ENCODE measurements at places on chromosomes 7 and 10.

- DNase-seq, result no peak
Observed at GRCh38 chr10:75117995-75118394, 6.5 kb downstream of the SAMD8 start.

DNA sequence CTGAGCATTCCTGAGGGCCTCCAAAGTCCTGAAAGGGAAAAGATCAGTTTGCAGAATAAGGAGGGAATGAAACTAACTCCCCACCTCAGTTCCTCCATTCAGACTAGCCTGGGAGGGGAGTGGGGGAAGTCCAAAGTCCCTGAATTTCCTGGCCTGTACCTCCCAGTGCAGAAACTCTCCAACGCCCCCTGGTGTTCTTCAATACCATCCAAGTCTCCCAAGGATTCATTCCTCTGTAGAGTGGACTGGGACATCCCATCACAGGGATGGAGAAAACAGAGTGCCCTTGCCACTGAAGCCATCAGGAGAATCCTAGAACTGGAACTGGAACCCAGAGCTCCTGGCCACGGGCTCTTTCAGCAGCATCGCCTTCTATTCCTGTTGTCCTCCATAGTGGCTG, 1.6 kb upstream of the COL13A1 start:
- peak; percentile 45 for DNase-seq

GRCh38 chr7:118140468-118140867, 43.5 kb upstream of the LSM8 start:
- DNase-seq, result no peak

GRCh38 chr10:90130321-90131086, 429.1 kb downstream of the KIF20B start:
- no peak for DNase-seq

DNA sequence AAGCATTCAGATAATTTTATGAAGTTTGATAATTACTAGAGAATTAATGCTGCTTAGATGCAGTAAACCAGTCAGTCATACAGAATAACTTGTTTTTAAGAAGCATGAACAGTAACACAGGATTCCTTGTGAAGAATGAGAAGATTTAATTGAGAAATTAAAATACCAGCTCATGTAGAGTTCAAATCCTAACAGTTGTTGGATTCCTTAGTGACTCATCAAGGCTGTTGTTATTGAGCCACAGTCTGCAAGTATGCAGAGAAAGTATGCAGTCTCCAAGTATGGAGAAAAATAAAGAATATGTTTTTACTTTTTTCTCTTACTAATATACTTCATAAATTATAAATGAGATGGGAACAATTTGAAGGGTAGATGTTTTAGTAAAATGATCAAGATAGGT, 30.2 kb upstream of the CYP26C1 start:
- peak; percentile 63 for DNase-seq

- DNase-seq, result no peak
Observed at GRCh38 chr7:91995391-91996105, 54.9 kb downstream of the AKAP9 start.

GRCh38 chr10:44619975-44620374, 235.1 kb upstream of the CXCL12 start:
- DNase-seq, result no peak

DNA sequence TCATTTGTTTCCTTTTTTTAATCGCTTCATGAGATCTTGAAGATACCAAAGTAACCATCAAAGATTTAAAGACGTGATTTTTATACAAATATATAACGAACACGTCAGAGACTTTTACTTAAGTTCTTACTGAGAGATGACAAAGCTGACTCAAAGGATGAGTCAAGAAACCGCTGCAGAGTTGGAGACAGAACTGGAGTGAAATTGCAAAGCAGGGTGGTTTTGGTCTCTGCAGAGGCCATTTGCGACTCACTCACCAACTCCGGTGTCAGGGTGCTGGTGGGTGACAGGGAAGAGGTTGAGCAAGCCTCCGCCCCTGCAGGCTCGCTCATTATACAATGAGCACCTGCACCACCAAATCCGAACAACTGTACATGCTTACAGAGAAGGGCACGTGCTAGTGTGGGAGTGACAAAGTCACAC, 75.2 kb downstream of the DNAJB6 start:
- no peak for DNase-seq

DNA sequence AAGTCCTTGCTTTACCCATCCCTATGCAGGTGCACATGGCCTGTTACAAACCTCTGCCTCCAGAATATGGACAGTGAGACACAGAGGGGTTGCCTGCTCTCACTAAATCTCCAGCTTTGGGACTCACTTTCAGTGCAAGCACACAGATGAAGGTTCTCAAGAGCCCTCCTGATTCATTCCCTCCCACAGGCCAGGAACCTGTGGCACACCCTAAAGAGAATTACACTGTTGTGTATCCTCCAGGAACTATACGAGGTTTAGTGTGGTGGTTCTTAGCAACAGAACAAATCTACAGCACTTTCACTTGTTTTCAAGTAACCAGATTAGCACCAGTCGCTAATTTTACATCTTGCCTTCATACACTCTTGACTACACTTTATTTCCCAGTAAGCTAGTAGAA, 192.3 kb downstream of the PLXNA4 start:
- no peak for DNase-seq

Measured in COLO829 (cell line).